ENCODE measurements at places on chromosomes 7 and 10.

- DNase-seq, result no peak
Measured at GRCh38 chr10:5411941-5412276, 448 bp upstream of the NET1 start.

DNA sequence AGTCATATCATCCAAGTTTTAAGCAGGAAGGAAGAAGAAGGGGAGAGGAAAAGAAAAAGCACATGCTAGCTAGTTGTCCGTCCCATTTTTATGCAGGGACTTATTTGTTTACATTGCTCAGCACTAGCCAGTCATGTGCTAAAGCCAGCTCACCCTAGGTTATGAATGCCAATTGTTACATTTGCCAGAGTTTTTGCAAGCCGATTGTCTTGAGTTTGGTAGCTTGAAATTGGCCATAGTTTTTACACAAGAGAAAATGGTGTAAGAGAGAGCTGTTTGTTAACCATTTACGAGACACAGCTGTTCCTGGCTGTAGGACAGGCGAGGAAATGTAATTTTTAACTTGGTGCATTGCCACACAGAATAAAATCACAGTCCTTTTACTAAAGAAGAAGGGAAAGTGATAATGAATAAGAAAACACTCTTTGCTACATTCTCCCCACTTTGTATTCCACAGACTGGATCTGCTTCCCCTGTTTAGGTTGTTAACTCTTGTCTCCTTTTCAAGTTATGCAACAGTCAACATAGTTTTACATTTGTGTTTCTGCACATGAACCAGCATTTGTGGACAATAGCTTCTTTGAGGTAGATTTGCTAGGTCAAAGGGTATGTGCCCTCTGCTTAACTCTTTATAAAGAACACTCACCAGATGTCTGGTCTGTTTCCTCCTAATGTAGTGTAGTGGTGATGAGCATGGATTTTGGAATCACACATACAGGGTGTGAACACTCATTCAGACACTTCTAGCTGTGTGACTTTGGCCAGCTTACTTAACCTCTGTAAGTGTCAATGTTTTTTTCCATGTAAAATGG, 357.2 kb downstream of the LRMDA start:
- no peak for DNase-seq

- no peak for DNase-seq
Measured at GRCh38 chr10:116978901-116979300, 26.1 kb downstream of the SHTN1 start.

GRCh38 chr10:725302-725701, 35.8 kb upstream of the DIP2C start:
- no peak for DNase-seq

DNA sequence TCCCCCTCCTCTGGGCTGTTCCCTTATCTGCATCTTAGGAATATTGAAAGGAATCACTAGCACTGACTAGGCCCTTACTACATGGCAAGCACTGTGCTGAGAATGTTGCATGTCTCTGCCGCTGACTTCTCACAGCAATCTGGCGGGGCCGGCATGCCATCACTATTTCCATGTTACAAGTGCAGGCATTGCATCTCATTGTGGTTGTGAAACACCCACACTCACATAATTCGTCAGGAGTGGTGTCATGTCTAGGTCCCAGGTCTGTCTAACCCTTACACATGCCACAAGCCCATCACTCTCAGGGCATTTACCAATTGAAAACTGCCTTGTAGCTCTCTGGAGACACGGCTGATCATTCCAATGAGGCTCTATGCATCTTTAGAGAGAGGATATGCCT, 8.5 kb upstream of the IL2RA start:
- no peak for DNase-seq

DNA sequence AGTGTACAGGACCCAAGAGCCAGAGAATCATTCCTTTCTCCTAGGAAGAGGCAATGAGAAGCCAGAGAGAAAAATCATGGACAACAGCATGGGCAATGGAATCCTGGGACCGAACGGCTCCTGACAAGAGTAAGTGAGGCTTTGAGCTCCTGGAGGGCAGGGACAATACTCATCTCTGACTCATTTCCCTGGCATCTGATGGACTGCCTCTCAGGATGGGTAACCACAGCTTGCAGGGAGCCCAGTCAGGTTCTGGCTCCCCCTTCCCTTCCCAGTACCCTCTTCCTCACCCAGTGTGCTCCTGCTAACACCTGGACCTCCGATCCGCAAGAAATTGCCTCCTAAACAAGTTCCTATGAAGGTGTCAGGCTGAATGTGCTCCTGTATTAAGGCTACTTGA, 51.2 kb upstream of the SORCS3 start:
- no peak for DNase-seq

Data from activated naive CD4-positive, alpha-beta T cell (primary cell).